ENCODE measurements at places on chromosomes 6 and 20.

GRCh38 chr6:154520280-154520679, 9.8 kb upstream of the CNKSR3 start:
- no peak for DNase-seq

DNA sequence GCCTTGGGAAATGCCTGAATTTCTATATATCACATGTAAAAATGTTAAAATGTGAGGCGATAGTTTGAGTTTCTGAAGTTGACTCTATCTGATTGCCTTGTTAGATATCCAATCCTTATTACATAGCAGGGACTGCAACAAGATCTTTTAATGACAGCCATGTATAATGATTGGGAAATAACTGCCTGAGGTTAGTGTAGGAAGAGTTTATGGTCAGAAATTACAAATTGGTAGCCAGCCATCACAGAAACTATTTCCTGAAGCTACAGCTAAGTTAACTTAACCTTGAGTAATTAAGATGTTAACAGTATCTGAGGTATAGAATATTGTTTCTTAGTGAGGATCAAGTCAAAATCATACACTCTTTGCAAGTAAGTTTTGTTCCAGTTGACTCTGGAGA, 41.0 kb downstream of the AKIRIN2 start:
- DNase-seq: no peak

DNA sequence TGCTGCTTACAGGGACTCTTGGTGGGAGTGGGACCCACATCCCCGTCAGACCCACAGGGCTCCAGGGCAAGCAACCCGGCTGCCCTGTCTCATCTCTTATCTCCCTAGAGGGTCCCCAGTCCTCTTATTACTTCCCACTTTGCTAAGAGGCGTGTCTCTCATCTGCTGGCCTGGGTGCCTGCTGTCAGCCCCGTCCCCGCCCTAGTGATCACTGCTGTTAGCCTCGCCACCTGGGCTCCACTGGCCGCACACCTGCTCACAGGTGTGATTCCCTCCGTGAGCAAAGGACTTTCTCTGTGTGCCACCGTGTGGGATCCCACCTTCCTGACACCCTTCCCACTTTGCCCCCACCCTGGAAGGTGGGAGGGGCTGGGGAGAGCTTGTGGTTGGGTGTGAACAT, 57.6 kb downstream of the TCP11 start:
- no peak for DNase-seq

- no peak for DNase-seq
Observed at GRCh38 chr20:33663161-33664084, 1.3 kb downstream of the C20orf144 start.

DNA sequence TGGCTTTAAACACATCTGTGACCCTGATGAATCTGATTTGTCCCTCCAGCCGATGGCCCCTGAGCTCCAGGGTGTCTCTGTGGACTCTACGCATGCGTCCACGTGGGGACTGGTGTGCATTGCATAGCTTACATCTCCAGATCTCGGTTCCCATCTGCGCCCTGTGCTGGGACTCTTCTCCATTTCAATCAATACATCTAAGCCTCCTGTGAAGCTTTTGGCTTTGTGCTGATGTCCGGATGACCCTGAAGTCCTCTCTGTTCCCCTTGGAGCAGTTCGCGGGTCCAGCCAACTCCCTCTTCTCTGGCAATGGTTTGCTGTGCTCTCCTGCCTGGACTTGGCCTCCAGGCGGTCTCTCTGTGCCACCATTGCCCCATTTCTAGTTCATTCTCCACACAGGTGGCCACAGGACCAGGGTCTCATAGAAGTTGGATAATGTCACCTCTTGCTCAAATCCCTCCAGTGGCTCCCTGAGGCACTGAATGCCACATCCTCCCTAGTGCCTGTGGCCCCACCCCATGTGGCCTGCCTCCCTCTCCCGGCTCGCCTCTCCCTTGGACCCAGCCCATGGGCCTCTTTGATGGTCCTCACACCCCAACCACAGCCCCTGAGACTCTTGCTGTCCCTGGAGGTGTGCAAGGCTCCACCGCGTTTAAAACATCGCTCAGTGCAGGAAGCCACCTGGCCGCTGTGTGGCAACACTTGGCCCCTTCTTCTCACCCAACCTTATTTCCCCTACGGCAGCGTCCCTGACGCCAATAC, 155.4 kb downstream of the SYCP2 start:
- DNase-seq: no peak

DNA sequence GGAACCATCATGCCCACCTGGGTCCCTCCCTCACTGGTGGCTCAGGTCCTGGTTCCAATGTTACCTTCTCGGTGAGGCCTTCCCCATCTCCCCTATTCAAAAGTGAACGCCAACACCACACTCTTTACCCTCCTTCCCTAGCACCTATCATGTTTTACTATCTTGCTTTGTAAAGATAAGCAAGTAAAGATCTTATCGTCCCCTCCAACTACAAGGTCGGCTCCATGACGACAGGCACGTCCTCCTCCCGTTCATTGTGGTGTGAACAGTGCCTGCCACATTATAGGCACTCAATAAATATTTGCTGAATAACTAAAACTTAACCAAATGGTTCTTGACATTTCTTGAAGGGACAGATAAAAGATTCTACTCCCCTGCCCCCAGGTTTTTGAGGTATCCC, 147.1 kb downstream of the PREX1 start:
- no peak for DNase-seq

Measured in GM18507 (cell line).